ENCODE measurements at places on chromosomes 4 and X.
A peak's percentile ranks its signal among the peaks of the same experiment; 100 is the strongest.

DNA sequence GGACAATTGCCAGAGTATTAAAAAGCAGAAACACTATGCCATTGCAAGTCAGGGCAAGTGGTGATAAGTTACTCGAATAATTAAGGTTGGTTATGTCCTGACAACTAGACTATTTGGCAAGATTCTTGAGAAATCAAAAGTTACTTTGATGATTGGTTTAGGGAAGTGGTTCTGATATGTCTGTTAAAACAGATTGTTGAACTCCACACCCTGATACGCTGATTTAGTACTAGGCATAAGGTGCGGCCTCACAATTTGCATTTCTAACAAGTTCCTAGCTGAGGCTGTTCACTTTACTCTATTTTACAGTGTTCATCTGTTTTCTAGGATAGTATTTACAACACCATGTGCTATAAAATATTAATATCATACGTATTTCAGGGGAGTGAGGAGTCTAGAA lies 12.5 kb downstream of the GABRA4 start:
- no peak for DNase-seq

DNA sequence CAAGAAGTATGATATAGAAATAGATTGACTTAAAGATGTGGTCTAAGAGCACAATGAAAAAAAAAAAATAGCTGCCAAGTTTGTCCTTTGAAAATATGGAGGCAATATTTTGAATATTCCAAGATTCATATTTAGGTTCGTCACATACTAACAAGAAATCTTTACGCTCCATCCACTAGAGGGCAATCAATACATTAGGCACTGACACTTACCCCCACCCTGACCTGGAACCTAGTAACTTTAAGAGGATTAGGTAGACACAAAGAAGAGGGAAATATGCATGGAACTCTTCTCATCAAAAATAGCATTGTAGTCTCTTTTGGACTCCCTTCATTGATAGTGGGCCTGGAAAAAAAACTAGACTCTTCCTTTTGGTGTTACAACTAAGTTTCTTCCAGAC lies 1108.1 kb downstream of the PCDH19 start:
- peak; percentile 36 for DNase-seq

DNA sequence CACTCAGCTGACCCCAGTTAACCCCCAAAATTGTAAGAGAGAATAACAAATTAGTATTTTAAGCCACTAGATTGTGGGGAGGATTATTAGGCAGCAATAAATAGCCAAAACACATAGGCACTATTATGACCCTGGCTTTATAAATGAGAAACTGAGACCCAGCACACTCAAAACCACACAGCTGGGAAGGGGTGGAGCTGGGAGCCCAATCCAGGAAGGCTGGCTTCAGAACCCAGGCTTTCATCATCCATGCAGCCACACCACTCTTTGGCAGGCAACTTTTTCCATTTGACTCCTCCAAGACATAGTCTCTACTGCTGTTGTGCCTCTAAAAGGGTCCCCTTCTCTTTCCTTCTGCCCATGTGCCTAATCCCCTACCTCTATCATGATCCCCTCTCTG lies 253.8 kb downstream of the DHX15 start:
- no peak for DNase-seq

DNA sequence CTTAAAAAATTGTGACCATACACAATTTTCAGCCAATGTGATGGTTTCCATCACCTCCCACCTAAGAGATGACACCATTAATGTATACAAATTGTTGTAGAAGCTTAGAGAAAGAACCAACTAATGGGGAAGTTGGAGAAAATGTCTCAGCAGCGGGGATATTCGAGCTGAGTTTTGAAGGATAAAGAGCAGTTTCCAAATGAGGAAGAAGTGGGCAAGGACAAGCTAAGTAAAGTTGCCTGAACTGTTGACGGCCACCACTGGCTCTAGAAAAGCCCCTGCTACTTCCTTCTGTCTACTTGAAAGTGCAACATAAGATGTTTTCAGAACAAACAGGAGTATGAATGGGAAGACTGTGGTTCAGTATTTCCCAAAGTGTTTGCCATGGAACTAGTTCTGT lies 92.0 kb downstream of the CHRNA9 start:
- DNase-seq: no peak

DNA sequence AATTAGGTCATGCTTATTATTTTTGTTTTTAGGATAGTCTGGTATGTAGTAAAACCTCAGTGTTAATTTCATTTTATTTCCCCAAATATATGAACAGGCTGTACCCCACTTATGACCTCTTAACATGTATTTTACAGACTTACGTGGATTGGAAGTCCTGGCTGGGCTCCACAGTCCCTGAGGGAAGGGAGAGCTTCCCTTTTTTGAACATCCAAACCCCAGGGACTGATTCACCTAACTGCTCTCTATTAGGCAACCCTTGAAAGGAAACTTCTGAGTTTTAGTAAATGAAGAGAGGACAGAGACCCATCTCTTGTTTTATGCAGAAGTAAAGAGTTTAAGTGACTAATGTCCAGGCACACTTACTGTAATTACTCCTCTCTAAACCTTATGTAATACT lies 233.1 kb upstream of the SPRY1 start:
- no peak for DNase-seq

DNA sequence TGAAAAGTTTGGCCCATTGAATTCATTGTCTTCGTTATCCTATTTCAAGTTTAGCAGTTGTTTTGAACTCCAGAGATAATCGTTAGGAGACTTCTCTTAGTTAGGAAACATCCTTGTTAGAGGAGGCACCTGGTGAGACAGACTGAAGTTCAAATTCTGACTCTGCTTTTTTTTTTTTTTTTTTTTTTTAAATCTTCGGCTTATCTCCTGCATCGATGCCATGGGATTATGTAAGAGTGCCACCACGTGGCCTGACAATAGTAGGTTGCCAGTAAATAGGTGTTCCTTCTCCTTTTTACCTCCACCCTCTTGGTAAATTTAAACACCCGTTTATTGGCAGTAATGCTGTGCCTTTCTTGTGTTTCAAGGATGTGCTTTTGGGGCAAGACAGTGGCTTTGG lies 149.3 kb downstream of the SOWAHB start:
- DNase-seq: no peak

- DNase-seq: no peak
These were observed 12.3 kb upstream of the REPS2 start for GRCh38 chrX:16934185-16934584.

DNA sequence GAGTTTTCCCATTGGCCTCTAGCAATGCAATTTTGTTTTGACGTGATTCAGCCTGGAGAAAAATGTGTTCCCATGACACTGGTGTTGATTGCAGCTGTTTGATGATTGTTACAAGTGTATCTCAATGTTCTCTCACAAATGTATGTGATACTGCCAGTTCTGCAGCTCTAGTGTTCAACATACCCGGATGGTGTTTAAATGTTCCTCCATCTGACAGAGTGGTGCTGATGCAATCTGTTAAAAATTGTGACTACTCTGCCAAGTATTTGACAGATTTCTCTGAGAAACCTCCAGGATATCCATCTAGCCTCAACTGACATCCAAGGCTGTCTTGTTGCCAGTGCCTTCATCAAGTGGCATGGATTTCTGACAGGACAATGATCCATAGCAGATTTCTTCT lies 657.2 kb upstream of the DIAPH2 start:
- no peak for DNase-seq

DNA sequence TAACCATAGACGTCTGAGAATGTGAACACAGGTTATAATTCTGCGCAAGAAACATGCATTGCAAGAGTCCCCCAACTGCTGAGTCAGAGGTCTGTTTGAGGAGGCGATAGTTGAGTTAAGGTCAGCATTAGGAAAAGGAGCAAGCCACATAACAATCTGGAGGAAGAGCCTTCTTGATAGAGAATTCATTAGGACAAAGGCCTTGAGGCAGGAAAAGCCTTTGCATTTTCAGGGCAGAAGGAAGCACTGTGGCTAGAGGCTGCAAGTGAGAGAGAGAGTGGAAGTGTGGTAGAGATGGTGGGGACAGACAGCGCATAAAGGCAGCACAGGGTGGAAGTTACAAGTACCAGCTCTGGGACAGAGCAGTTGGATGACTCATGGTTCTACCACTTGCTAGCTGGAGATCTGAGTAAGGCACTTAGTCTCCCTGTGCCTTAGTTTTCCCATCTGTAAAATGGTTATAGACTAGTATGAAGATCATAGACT lies 125.8 kb upstream of the LNX1 start:
- no peak for DNase-seq

- DNase-seq: no peak
These were observed 61.7 kb upstream of the CAMK2D start for GRCh38 chr4:113823291-113823659.

- no peak for DNase-seq
These were observed 43.5 kb upstream of the ZNF330 start for GRCh38 chr4:141177171-141177570.

- peak; percentile 4 for DNase-seq
These were observed 3.2 kb downstream of the TDO2 start for GRCh38 chr4:155906554-155907247.

DNA sequence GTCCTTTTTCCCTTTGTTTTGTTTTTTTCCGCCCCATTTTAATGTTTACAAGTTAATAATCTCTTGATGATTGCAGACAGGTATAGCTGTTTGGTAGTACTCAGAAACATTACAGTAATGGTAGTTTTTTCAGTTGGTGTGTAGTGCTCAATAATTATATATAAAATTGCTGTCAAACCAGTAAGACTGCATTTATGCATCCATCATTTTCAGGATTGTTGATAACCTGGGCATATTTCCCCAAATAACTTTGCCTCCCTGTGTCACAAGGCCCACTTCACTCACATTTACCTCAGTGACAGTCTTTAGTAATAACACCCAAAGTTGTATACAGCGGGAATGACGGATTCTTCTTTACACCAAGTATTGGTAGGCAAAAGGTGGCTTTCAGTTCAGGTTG lies 16.1 kb downstream of the ARFIP1 start:
- no peak for DNase-seq

- DNase-seq: no peak
These were observed 149.7 kb downstream of the RRAGB start for GRCh38 chrX:55867181-55867651.

GRCh38 chrX:12971282-12972003 lies 3.5 kb upstream of the TMSB4X start:
- DNase-seq: no peak

GRCh38 chr4:88756149-88756548 lies 58.5 kb upstream of the NAP1L5 start:
- DNase-seq: no peak

GRCh38 chr4:20421603-20421985 lies 169.9 kb downstream of the SLIT2 start:
- DNase-seq: no peak

- no peak for DNase-seq
These were observed 2.3 kb upstream of the AMBN start for GRCh38 chr4:70589785-70590184.

DNA sequence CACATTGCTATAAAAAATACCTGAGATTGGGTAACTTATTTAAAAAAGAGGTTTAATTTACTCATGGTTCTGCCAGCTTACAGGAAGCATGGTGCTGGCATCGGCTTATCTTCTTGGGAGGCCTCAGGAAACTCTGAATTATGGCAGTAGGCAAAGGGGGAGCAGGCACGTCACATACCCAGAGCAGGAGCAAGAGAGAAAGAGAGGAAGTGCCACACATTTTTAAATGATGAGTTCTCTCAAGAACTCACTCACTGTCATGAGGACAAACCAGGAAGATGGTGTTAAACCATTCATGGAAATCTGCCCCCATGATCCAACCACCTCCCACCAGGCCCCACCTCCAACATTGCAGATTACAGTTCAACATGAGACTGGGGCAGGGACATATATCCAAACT lies 10.0 kb upstream of the AFF1 start:
- no peak for DNase-seq

DNA sequence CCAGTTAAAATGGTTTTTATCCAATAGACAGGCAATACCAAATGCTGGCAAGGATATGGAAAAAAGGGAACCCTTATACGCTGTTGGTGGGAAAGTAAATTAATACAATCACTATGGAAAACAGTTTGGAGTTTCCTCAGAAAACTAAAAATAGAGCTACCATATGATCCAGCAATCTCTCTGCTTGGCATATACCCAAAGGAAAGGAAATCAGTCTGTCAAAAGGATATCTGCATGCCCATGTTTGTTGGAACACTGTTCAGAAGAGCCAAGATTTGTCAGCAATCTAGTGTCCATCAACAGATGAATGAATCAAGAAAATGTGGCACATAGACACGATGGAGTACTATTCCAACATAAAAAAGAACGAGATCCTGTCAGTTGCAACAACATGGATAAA lies 91.0 kb upstream of the SH3RF1 start:
- no peak for DNase-seq

Measured in NCI-H1417 (cell line).